ENCODE measurements at places on chromosomes 7 and 10.

DNA sequence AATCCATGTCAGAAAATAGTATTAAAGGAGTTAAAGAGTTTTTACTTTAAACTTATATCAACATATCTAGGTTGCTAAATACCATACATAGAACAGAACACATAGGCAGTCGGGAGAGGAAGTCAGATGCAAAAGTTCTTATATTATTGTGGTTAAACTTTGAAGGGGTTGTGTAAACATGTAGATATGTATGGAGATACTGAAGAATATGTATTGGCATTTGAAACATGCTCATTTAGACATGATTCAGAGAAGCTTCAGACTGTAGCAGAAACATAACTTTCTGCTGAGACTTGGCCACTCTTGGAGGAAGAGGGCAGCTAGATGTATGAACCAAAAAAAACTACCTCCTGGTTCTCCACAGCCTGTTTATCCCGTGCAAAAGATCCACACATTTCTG, 103.5 kb upstream of the FERD3L start:
- H3K4me1 ChIP-seq, result no peaks in the 10 kb centered on the region
- H3K27me3 ChIP-seq, result no peaks in the 10 kb centered on the region
- no peaks in the 10 kb centered on the region for H3K36me3 ChIP-seq
- H3K27ac ChIP-seq, result no peak overlapping the region
- no peak for DNase-seq

- peaks cover 31% of the 10 kb centered on the region for H3K4me1 ChIP-seq
- no peaks in the 10 kb centered on the region for H3K36me3 ChIP-seq
- H3K27ac ChIP-seq, result peak overlapping the region; percentile 68
- H3K27me3 ChIP-seq, result no peaks in the 10 kb centered on the region
- no peak overlapping the region for H3K4me3 ChIP-seq
Observed at GRCh38 chr10:78543749-78544362, 510.2 kb downstream of the RPS24 start.

DNA sequence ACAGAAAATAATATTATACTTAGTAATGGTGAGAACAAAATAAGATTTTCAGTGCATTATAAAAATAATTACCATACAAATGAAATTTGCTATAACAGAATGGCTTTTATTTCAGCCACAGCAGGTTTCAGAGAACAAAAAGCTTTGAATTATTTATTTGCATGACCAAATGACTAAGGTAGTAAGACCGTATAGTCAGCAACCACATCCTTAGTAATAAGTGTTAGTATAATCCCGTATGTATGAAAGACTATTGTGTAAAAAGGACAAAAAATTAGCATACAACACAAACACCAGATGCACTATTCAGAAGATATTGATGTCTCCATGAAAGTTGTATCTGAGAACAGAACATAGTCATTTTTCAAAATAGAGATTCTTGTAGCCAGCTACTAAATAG, 12.2 kb downstream of the PDZD8 start:
- no peak overlapping the region for H3K27ac ChIP-seq
- no peaks in the 10 kb centered on the region for H3K27me3 ChIP-seq
- H3K36me3 ChIP-seq, result no peaks in the 10 kb centered on the region
- H3K4me1 ChIP-seq, result peaks cover 59% of the 10 kb centered on the region
- H3K4me3 ChIP-seq, result no peak overlapping the region
- no peak for DNase-seq

DNA sequence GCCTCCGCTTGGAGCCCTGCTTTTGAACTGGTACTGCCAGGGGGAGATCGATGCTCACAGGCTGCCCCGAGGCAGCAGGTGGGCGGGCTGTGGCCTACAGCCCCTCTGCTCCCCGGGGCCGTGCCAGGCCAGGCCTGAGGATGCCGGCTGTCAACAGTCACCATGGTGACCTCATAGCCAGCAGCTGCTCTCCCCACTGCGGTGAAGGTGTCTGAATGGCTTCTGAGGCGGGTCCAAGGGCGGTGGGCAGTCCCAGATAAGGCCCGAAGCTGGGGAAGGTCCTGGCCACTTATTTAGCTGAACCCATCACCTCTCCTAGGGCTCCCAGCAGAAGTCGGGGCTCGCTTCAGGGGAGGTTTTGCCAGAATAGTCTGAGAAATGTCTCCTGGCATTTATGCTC, 179.3 kb downstream of the ARHGAP12 start:
- no peak for DNase-seq
- H3K4me3 ChIP-seq, result no peak overlapping the region
- H3K27ac ChIP-seq, result peak overlapping the region; percentile 70
- peaks cover 31% of the 10 kb centered on the region for H3K4me1 ChIP-seq

- peaks cover 12% of the 10 kb centered on the region for H3K4me1 ChIP-seq
- H3K27ac ChIP-seq, result no peak overlapping the region
- DNase-seq, result no peak
- H3K4me3 ChIP-seq, result no peak overlapping the region
- no peaks in the 10 kb centered on the region for H3K36me3 ChIP-seq
Observed at GRCh38 chr7:151451156-151451555, 11.2 kb upstream of the CRYGN start.

DNA sequence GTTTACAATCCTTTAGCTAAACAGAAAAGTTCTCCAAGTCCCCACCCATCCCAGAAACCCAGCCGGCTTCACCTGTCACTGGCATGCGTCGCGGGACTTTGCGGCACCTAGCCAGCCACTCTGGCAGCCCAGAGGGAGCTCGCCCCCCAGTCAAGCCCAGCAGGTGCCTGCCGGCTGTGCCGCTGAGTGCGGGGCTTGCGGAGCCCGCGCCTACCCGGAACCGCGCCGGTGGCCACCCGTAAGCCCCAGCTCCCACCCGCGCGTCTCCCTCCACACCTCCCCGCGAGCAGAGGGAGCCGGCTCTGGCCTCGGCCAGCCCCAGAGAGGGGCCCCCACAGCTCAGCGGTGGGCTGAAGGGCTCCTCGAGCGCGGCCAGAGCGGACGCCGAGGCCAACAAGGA, 446.1 kb downstream of the GRM8 start:
- H3K27me3 ChIP-seq, result no peaks in the 10 kb centered on the region
- H3K27ac ChIP-seq, result no peak overlapping the region
- no peak for DNase-seq
- no peaks in the 10 kb centered on the region for H3K36me3 ChIP-seq
- H3K4me1 ChIP-seq, result no peaks in the 10 kb centered on the region

DNA sequence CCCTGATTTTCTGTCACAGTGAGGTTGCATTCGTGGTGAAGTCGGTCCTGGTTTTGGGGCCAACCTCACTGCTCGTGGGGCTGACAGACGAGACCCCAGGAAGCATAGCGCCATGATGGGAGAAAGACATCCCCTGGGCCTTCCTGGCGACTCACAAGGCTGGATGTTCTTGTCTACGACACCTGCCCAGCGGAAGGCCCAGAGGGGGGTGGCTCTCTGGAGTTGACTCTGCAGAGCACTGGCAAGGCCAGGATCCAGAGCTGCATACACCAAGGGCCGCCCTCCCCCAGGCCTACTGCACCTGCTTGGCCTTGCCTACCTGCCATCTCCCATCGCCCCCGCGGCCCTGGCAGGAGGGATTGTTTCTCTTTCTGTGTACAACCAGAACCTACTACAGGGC, 608.9 kb downstream of the PTPRN2 start:
- no peaks in the 10 kb centered on the region for H3K36me3 ChIP-seq
- no peak overlapping the region for H3K27ac ChIP-seq
- no peak overlapping the region for H3K4me3 ChIP-seq
- H3K4me1 ChIP-seq, result no peaks in the 10 kb centered on the region

GRCh38 chr10:95635319-95635733, 21.2 kb downstream of the ALDH18A1 start:
- no peaks in the 10 kb centered on the region for H3K27me3 ChIP-seq
- no peak for DNase-seq
- no peak overlapping the region for H3K4me3 ChIP-seq
- H3K4me1 ChIP-seq, result no peaks in the 10 kb centered on the region
- no peak overlapping the region for H3K27ac ChIP-seq

- H3K4me1 ChIP-seq, result peaks cover 40% of the 10 kb centered on the region
- H3K36me3 ChIP-seq, result no peaks in the 10 kb centered on the region
- no peak overlapping the region for H3K27ac ChIP-seq
- H3K4me3 ChIP-seq, result no peak overlapping the region
Observed at GRCh38 chr7:36287371-36288241, 102.1 kb upstream of the ANLN start.
